GM06990 (cell line): ENCODE measurements at places on chromosomes 5 and 9.

DNA sequence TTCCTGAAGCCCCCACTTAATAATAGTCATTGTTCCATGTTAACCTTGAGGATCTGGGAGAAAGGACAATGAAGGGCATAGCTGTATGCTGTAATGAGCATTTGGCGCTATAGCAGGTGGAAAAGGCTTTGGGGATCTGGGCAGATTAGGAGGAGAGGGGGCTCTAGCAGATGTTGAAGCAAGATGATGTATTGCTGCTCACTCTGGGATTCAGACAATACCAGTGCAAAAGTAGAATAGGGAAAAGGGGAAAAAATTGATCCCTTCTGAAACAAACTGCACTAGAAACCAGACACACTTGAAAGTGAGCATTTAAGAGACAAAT, 575.3 kb upstream of the MEF2C start:
- no peak for DNase-seq

DNA sequence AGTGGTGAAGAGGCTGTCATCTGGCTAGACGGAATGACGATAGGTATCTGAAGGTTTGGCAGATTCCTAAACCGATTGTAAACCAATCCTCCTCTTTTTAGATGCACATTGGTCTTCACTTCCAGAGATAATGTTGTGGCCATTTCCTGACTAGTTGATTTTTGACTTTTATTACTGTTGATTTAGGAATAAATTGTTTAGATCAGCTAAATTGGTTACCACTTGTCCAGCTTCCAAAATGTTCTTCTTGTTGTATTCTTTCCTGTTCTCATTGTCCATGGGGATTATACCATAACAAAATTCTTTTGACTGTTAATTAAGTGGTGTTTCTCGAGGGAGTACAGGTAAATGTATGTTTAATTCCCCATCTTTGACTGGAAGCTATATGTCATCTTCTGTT, 119.7 kb downstream of the MACROH2A1 start:
- DNase-seq = no peak

DNA sequence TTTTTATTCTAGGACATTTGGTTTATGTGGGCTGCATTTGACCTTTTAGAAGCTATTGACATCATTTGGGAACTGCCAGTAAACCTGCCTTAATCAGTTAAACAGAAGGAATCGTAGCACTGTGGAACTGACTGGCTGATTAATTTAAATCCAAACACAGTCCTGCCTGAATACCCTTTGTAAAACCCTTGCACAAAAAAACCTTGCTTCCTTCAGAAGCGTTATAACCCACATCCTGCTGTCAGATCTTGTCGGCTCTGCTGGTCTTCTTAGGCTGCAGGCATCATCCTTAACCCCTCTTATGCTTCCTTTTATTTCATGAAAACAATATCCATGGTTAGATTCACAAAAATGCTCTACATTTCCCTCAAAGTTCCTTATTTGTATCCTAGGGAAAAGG, 46.3 kb downstream of the PAM start:
- no peak for DNase-seq

- no peak for DNase-seq
These were observed 25.3 kb downstream of the YIPF5 start for GRCh38 chr5:144144956-144145751.

DNA sequence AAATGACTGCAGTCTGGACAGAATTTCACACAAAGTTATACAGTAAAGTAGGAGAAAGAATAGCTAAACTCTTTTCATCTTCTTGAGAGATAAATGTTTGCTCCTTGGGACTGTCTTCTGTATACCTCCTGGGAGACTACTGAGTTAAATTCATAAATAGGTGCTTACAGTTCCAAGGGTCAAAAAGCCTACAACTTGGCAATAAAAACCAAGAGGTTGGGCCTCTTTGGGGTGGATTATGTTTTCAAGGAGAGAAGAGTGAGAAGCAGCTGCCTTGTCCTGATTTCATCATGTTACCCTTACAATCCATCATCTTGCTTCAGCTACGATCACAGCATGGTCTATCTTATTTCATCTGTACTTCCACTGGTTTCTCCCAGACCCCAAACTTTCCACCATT, 213.2 kb upstream of the RPS23 start:
- no peak for DNase-seq

DNA sequence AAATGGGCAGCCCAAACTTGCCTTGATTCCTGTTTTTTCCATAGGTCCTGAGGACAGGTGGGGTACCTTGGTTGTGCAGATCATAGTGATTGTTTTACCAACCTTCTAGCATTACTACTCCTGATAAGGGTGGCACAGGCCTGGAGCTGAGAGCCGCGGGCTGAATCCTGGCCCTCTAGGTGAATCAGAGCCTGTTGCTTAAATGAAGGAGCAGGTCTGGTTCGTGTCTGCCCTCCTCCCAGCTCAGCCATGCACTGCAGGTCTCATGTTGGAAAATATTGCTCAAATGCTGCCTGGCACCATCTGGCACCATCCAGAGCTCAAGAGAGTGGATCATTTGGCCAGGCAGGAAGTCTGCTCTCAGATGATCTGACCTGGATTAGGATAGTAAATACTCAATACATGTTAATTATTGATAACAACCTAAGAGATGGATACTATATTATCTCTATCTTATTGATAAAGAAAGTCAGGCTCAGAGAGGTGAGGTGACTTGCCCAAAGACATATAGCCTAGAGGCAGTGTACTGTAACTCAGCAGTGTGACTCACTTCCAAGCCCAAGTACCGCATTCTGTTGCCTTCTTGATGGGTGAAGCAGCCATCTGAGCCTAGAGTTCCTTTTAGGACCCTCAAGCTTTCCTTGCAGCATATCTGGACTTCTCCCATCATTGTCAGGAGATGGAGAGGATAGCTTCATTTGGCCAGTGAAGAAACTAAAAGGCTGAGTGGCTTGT, 104.3 kb upstream of the PITX1 start:
- no peak for DNase-seq

DNA sequence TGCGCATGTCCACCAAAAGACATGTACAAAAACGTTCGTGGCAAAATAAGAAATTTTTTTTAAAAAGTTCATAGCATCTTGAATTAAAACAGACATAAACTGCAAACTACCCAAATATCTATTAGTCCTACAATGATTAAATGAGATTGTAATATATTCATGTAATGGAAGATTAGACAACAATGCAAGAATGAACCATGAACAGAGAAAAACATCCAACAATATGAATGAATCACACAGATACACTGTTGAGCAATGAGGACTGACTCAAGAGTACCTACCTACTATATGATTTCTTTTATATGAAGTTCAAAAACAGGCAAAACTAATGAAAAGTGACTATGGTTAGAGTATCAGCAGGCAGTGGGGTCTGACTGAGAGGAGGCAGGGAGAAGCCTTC, 17.9 kb upstream of the CTNNAL1 start:
- DNase-seq = no peak

DNA sequence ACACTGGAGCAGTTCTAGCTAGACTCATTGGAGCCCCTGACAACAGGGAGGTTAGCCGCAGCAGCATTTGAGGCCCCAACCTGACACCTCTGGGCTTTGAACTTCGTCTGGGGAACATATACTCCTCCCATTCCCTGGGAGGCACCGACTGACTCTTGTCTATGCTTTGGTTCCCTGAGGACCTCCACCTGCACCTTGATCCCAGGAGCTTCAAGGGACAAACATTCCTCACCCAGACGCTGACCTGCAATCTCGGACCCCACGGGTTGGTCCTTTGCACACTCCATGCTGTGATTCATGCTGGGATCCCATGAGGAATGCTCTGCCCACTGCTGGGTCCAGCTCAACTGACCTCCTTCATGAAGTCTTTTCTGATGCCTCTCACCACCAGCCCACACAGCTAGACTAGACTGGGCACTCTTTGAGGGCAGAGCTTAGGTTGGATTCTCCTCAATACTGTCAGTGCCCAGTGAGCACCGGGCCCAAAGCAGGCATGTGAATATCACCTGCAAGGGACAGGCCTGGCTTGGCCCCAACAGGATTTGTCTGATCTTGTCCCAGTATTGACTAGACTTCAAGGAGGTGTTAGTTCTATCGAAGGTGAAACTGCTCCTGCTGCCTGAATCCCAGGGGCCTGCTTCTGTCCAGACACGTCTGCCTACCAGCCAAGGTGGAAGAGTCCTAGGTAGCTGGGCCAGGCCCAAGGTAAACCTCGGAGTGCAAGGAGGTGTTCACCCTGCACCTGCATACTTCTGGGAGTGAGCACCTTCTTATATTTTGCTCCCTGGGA, 51.8 kb upstream of the ZBTB43 start:
- no peak for DNase-seq

GRCh38 chr5:1138445-1139245, 26.8 kb upstream of the SLC12A7 start:
- DNase-seq = no peak

- no peak for DNase-seq
These were observed 19.3 kb downstream of the MLANA start for GRCh38 chr9:5909976-5910375.

- DNase-seq = no peak
These were observed 114.6 kb downstream of the MED27 start for GRCh38 chr9:131965103-131965502.

DNA sequence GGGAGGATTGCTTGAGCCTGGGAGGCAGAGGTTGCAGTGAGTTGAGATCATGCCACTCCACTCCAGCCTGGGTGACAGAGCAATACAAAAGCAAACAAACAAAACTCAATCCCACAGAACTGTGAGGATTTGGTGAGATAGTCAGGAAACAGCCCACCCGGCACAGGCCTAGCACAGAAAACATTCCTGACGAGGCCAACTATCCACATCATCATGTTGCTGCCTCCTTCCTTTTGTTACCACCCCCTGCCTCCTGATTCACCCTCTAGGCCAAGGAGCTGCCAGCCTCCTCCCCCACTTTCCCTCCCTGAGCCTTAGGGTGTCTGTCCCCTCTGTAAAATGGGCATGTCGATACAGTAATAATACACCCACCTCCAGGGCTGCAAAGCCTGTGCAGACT, 39.0 kb downstream of the STK10 start:
- no peak for DNase-seq

DNA sequence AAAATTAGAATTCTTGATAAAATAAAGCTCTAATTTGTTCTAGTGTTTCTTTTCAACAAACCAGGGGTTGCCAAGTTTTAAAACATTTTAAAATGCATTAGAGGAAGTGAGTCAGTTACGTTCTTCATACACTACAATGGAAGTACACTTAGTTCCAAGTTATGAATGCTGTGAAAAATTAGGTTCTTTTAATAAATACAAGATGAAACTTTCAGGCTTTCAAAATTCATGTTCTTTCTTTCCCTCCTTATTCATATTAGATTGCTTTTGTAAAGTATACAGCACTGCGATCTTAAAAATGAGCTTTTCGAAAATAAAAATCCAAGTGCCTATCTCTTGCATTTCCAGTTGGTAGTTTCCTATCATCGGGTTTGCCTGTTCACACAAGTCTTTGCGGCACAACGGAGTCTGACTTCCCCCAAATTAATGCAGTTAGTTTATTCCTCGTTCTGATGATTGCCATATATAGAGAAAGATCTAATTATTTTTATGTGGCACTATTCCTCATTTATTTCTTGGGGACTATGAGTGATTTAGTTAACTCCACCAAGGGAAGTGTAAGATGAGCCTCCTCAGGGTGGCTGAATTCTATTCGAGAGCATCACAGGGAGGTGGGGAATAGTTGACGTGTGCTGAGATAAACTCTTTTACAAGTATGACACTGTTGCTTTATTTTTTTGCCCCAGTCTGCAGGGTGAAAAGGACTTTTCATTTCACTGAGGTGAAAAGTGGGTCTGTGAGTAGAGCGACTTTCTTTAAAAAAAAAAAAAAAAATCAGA, 238.2 kb downstream of the CD180 start:
- DNase-seq = no peak

- DNase-seq = no peak
These were observed 273.5 kb downstream of the SLF1 start for GRCh38 chr5:94891972-94892371.

DNA sequence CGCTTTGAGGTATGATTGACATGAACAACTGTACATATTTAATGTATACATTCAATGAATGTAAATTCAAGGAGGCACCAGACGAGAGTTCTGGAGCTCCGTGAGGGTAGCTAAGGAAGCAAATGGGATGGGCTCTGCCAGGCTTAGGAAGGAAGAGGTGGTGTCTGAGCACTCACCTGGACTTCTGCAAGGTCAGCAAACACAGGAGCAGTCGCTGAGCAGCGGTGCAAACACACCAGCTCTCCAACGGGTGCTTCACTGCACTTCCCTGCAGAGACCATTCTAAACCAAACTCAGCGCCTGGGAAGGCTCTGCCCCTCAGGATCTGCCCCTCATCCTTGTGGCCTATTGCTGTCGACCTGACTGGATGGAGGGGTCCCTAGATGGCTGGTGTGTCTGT, 101.5 kb downstream of the COL23A1 start:
- DNase-seq = no peak

DNA sequence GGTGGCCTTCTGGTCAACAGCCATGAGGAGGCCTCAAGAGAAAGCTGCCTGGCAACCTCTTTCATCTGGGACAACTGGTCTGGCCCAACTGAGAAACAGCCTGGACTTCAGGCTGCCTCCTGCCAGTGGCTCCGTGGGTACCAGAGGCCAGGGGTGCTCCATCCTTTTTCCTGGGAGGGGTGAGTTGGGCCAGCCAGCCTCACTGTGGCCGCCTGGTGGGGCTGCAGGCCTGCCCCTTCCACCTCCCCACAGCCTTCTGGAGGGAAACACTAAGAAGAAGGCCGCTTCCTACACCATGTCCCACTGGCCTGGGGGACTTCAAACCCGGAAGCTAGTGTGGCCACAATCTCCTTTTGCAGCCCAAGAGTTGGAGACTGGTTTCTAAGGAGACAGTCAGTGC, 13.8 kb upstream of the NKD2 start:
- no peak for DNase-seq

GRCh38 chr5:132500244-132500930, 9.8 kb upstream of the IRF1 start:
- no peak for DNase-seq

GRCh38 chr5:39213447-39214207, 5.7 kb downstream of the FYB1 start:
- DNase-seq = no peak

DNA sequence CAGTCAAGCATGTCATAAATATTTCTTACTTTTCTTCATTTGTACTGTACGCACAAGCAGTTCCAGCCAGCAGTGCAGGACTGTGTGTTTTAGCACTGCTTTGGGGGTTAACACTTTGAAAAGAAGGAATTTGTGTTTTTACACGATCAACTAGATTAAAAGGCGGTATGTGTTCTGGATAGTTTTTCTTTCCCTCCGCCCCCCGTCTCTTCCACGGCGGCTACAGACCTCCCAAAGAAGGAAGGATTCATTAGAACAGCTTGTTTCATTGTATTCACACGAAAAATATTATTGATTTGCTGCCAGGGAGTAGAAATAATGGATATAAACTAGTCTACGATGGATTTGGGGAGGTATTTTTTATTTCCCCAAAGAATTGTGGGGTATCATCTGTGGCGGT, 336.8 kb upstream of the RFX3 start:
- no peak for DNase-seq
